ENCODE measurements at places on chromosomes 12 and 14.

DNA sequence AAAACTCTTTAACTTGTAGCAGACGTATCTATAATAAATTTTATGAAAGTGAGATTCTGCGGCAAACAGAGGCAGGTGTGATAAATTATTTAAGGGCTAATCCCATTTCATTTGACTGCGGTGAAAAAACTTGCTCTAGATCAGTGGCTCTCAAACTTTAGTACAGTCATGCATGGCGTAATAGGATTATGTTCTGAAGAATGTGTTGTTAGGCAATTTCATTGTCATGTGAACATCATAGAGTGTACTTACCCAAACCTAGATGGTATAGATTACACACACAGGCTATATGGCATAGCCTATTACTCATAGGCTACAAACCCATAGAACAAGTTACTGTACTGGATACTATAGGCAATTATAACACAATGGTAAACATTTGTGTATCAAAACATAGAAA lies 83.7 kb downstream of the HEATR5A start:
- no peak for DNase-seq

GRCh38 chr12:64427988-64428387 lies 23.8 kb downstream of the XPOT start:
- no peak for DNase-seq

GRCh38 chr12:28882444-28882843 lies 266.6 kb upstream of the FAR2 start:
- DNase-seq: no peak

DNA sequence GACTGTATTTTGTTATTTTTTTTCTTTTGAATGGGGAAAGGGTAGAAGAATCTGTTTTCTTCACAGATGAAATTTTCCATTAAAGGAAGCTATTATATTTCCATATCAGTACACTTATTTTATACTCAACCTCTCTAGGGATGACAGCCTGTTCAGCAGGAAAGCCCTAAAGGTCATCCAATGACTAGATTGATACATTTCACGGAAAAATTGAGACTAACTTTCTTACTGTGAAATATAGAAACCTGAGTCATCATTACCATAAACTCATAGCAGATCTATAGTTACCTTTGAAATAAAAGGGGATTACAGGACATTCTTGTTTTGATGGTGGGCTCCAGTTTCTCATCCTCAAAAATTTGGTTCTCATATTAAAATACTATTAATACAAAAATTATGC lies 36.1 kb upstream of the PTCSC3 start:
- DNase-seq: no peak

DNA sequence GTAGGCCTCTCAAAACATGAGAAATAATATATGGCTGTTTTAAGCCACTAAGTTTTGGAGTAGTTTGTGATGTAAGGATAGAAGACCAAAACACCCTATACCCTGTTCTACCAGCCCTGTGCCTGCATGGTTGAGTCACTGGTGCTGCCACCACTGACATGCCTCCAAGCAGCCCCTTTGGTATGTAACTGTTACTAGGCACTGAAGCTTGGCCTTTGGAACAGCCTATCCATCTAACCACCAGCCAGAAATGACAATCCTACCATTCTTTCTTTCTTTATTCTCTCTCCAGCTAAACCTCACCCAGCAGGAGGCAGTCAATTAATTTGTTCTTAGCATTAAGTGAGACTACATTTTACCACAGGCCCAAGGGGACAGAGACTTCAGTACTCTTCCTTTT lies 240.3 kb downstream of the MSRB3 start:
- DNase-seq: no peak

DNA sequence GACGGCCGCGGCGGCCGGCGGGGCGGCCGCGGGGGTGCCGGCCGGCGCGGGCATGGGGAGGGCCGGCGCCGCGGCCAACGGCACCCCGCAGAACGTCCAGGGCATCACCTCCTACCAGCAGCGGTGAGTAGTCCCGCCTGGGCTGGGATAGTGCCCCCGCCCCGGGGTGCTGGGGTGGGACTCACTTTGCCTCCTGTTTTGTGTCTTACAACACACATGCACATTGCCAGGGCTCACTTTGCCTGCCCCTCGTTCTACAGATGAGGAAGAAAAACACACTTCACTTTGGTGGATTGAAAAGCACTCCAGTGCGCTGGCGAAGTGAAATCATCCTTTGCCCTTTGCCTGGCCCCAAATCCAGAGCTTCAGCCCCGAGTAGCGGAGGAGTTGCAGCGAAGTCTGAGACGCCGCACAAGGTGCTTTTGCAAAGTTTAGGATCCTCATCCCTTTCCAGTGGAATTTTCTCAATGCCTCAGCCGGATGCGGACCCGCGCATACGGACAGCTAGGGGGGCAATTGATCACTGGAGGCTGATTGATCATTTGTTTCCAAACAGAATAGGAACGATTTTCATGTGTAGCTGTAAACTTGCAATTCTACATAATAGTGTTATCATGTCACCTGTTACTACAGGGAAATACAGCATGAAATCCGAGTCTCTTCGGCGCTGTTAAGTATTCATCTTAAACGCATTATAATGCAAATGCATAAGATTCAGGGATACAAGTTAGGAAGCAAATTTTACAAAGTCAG lies 3.6 kb upstream of the NPAS3 start:
- no peak for DNase-seq
